ENCODE measurements at places on chromosomes 3 and 15.
A peak's percentile ranks its signal among the peaks of the same experiment; 100 is the strongest.

DNA sequence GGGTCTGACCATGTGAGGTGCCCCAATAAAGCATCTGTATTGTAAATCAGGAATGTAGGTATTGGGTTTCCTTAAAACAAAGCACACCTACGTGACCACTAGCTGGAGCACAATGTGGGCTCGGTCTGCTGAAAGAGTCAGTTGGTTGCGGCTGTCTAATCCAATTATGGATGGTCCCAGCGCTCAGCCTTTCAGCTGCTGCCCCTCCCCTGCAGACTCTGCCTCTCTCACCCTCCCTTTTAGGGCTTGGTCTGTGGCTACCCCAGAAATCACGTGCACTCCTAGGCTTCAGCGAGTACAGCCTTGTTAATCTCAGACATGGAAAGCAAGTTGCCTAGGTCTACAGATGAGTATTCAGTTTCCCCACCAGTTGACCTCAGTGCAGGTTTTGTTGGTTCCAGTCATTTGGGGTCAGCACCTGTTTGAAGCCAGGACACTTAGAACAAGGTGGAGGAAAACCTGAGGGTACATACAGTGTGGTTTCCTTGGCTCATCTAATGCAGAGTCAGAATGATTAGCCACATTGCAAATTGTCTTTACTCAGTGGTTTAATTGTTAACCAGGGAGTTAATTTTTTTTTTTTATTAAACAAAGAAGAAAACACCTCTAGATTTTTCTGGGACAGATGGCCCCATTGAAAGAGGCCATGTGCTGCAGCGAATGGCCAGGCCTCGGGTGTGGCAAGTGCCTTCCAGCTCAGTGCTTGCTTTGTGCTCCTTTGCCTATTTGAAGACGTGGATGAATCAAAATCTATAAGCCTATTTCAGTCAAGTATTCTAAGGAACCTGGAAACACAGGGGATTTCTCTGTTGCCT, 137.7 kb downstream of the IGF1R start:
- DNase-seq: no peak

DNA sequence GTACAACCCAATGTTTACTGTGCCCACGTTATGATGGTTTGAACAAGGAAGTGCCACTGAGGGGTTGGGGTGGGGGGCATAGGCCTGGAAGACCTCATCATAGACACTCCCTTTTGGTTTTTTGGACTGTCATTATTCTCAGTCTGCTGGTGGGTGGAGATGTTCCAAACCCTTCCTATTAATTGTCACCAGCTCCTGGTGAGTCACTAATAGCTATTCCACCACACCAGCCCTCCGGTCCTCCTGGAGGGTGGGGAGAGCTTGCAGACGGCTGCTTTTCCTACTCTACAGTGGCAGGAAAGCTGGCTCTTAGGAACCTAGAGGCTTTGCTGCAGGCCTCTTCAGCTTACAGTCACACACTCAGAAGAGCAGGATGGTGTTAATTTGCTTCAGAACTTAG, 9.0 kb upstream of the COPG1 start:
- DNase-seq: no peak

- no peak for DNase-seq
Measured at GRCh38 chr15:21269121-21269520, 171.2 kb downstream of the POTEB3 start.

GRCh38 chr3:136959599-136959998, 1.8 kb downstream of the IL20RB start:
- DNase-seq: no peak

DNA sequence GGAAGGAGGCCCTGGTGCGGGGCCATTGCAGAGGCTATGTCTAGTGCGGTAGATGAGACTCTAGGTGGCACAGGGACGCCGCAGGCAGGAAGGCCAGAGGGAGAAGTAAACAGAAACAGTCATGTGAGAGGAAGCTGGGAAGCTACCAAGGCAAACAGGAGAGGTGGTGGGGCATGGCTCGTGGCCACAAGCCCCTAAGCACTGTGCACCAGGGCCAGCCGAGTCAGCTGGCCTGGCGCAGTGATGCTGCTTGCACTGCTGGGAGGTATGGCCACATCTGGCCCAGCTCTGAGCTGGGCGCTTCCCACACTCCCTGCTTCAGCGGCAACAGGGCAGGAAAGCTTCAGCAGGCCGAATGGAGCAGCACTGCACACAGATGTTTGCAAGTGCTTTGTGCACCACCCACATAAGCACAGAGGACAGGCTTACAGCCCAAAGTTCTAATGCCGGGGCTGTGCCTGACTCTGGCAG, 76.6 kb downstream of the SRGAP3 start:
- DNase-seq: no peak

- DNase-seq: no peak
Measured at GRCh38 chr3:188394623-188395022, 240.7 kb downstream of the LPP start.

GRCh38 chr3:15277861-15278500, 54.4 kb downstream of the SH3BP5 start:
- DNase-seq: no peak

GRCh38 chr3:46845397-46845859, 17.8 kb downstream of the MYL3 start:
- DNase-seq: peak; percentile 84

GRCh38 chr15:52791776-52792175, 1.6 kb upstream of the ONECUT1 start:
- DNase-seq: no peak

GRCh38 chr3:50604110-50604621, 7.4 kb downstream of the CISH start:
- no peak for DNase-seq

DNA sequence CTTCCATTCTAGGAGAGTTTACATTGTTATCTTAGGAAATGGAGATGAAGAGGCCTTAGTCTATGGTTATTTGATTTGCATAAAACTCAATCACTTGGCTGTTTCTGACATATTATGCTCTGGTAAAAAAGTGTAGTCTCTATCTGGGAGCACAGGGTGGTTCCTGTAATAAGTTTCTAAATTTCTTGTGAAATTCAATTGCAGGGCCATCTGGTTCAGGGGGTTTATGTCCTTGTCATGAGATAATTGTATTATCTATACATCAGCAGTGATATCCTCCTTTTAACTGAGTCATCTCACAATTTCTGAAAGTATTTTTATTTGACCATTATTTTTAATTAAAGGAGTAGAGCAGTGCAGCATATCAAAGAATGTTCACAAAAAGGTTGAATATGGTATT, 203.3 kb downstream of the MFSD1 start:
- DNase-seq: no peak

DNA sequence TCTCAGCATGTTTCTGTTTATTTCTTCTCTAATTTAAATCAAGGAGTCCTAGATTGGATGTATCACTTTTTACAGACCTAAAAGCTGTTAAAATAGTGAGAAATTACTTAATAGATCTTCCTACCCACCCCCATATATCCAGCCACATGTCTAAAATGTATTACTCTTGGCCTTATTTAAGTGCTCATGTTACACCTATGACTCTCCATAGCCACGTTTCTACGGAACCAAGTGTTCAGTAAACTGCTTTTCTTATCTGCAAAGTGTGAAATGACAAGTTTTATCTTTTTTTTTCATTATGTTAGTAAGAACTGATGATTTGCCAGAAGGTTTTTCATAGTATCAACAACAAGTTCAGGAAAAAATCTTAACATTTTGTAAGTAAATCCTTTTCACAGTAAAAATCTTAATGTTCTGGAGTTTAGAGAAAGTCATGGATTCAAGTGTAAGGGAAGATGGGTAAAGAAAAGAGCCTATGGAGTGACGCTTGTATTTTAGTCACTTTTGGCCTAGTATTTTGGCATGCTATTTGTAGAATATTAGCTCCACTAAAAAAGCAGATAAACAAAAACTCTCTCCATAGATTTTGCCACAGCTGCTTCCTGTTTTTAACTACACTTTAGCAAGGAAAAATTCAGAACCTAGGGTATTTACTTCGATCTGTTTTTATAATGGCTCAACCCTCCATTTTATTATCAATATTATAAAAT, 41.2 kb upstream of the IGSF10 start:
- DNase-seq: no peak

- no peak for DNase-seq
Measured at GRCh38 chr3:156368189-156368588, 186.7 kb downstream of the SSR3 start.

- no peak for DNase-seq
Measured at GRCh38 chr3:34676436-34676835, 878.0 kb downstream of the PDCD6IP start.

DNA sequence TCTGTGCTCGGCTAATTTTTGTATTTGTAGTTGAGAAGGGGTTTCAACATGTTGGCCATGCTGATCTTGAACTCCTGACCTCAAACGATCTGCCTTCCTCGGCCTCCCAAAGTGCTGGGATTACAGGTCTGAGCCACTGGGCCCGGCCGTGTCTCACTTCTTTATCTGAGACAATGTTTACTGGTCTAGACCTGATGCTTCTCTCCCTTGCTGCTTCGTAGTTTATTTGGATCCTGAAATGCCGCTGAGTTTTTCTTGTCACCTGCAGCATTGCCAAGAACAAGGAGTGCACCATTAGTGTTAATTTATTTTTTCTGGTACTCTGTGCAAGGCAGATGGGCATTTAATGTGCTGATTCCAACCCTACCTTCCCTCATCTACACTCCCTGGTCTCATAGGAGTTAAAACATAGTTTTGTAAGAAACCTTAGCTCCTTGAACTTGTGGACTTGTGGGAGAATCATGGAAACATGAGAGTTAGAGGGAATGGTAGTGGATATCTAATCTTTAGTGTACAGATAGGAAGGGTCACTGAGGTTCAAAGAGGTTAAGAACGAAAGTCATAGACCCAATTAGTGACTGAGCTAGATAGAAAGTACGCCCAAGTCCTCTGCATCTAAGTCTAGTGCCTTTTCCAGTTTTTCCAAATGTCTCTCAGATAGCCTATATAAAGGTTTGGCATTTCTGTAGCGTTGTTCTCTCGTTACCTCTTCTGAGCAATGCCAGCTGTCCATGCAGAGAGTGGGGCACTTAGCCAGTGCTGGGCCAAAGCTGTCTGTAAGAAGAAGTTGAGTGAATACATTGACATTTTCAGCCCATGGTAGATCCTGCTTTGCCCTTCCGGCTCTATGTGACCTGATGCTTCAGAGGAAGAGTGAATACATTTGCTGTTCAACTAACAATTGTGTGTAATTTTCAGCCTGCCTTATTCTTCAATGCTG, 244.1 kb downstream of the LPP start:
- no peak for DNase-seq

DNA sequence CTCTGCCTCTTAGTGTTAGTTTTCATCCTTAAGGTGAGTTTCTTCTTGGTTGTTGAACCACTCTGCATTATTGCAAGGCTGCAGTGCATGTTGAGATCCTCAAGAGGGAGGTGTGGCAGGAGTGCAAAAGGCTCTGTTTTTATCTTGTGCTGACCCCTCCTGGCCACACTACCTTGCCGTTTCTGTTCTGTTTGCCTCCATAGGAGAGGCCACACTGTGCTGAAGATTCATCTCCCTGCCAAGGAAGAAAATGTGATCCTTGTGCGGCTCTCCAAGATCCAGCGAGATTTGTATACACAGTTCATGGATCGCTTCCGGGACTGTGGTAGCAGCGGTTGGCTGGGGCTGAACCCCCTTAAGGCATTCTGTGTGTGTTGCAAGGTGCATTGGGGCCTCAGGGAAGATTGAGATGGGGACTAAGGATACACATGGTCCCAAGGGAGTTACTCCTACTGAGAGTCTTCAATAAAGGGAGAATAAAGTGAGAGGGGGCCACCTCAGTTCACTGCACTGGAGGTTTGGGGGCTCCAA, 33.0 kb upstream of the TEX264 start:
- no peak for DNase-seq

GRCh38 chr3:9400616-9401015, 3.2 kb downstream of the SETD5 start:
- no peak for DNase-seq

GRCh38 chr15:94744080-94744793, 512.9 kb downstream of the MCTP2 start:
- DNase-seq: no peak

DNA sequence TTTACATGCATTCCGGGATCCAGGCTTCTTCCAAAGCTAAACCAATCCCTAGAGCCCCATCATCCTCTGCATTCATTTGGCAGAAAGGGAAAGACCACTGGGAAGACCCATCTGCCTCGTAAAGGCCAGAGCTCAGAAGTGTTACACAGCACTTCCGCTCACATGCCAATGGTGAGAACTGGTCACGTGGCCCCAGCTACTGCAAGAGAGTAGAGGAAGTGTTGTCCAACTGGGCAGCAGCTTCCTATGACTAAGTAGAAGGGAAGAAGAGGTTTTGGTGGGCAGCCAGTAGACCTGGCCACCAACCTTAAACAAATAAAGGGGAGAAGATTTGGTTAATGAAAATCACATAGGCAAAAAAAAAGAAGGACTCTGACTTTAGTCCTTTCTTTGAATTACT, 74.4 kb upstream of the PPP2R3A start:
- no peak for DNase-seq

DNA sequence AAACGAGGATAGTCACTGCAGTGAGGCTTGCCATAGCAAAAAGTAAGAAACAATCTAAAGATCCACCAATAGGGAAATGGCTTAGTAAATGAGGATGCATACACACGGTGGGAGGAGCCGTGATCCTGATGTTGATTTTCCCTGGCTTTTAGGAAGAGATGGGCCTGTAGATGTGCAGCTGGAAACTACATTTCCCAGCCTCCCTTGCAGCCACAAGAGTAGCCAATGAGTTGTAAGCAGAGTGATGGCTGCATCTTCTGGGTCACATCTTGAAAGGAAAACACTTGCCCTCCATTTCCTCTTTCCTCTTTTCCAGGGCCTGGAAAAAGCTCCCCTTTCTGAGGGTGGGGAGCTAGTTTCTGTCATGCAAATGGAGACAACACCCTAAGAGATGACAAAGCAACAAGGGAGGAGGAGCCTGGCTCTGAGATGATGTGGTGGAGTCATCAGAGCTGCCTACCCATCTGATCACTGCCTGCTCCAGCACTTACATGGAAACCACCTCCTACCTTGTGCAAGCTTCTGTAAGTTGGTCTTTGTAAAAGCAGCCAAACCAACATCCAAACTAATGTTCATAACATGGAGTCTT, 139.1 kb downstream of the TLE3 start:
- DNase-seq: no peak

DNA sequence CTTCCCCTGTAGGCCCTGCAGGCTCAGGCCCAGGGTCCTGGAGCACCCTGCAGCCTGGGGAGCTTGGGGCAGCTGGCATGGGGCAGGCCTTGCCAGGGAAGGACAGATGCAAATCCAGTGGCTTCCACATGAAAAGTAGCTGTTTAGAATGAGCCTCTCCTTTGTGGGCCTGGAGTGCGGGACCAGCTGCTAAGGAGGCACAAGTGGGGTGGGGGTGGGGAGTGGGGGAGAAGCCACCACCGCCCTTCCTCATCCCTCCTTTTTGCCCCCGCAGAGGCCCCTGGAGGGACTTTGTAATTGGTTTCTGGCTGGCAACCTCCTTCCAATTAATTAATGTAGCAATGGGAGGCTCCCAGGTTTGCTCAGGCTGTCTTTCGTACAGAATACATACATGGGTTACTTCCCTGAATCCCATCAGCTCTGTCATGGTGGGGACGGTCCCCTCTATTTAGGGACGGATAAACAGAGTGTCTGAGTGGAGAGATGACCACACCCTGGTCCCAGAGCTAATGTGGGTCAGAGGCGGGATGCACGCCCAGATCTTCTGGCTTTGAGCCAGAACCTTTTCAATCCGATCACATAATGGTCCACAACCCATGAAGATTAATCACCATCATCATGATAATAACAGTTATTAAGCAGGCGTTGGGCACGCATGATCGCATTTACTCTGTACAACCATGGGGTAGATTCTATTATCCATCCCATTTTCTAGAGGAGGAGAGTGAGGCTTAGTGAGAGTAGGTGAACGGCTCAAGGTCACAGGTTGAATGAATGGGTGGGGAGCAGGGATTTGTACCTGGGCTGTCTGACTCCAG, 6.2 kb downstream of the CORO2B start:
- DNase-seq: no peak

Measured in ovary (tissue), 10 donors.